ENCODE measurements at places on chromosomes 5 and 9.

DNA sequence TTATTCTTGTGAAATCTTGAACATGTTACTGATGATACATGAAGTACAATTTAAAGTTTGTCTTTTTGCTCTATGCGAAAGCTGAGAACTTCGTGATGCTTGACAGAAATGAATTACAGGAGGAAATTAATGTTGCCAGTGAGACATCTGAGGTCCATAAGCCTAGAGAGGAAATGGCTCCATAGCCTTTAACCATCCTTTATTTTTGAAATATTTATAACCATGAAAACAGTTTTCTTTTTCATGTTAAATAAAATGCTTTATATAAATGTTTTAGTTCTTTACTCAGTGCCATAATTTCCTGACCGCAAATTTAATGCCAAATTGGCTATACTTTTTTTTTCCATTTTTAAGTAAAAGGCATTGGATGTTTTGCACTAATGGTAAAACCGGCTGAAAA lies 29.1 kb downstream of the F2RL2 start:
- no peak for DNase-seq

DNA sequence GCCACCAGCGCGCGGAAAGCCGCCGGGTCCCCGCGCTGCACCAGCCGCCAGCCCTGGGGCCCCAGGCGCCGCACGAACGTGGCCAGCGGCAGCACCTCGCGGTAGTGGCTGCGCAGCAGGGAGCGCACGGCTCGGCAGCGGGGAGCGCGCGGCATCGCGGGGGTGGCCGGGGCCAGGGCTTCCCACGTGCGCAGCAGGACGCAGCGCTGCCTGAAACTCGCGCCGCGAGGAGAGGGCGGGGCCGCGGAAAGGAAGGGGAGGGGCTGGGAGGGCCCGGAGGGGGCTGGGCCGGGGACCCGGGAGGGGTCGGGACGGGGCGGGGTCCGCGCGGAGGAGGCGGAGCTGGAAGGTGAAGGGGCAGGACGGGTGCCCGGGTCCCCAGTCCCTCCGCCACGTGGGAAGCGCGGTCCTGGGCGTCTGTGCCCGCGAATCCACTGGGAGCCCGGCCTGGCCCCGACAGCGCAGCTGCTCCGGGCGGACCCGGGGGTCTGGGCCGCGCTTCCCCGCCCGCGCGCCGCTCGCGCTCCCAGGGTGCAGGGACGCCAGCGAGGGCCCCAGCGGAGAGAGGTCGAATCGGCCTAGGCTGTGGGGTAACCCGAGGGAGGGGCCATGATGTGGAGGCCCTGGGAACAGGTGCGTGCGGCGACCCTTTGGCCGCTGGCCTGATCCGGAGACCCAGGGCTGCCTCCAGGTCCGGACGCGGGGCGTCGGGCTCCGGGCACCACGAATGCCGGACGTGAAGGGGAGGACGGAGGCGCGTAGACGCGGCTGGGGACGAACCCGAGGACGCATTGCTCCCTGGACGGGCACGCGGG lies at the start of gene TERT:
Gene TERT (minus strand): TSS at position 234 of the 815 bp plus-strand sequence. CDS start 79 bp downstream, at position 155.
- no peak for DNase-seq

DNA sequence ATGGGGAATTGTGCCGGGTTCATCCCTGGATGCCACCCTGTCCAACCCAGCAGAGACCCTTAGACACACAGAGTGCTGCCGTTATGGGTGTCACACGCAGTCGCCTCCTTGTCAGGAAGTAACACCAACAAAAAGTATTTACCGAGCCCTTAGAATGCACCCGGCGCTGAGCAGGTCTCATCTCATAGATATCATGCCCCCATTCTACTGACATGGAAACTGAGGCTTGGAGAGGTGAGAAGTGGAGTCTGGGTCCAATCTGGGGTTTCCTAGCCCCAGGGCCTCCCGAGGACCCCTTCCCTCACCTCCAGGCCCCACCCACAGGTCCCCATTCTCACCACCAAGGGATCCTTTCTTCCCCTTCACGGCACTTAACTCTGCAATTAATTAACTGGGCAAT lies 36.8 kb upstream of the BARHL1 start:
- no peak for DNase-seq

DNA sequence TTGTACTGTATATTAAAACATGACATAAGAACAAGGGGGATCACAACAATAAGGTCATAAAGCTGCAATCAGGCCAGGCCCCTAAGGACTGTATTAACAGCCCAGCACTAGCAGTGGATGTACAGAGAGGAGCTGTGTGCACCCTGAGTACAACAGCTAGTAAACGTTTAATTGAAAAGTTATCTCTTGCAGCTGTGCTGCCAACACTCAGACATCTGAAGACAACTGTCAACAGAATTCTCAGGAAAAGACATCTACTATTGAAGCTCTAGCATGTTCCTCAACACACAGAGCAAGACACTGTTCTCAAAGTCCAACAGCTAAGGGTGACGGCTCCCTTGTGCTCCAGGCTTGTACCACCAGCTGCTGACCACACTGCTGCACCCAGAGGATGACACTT lies 199.6 kb downstream of the DCP2 start:
- no peak for DNase-seq

DNA sequence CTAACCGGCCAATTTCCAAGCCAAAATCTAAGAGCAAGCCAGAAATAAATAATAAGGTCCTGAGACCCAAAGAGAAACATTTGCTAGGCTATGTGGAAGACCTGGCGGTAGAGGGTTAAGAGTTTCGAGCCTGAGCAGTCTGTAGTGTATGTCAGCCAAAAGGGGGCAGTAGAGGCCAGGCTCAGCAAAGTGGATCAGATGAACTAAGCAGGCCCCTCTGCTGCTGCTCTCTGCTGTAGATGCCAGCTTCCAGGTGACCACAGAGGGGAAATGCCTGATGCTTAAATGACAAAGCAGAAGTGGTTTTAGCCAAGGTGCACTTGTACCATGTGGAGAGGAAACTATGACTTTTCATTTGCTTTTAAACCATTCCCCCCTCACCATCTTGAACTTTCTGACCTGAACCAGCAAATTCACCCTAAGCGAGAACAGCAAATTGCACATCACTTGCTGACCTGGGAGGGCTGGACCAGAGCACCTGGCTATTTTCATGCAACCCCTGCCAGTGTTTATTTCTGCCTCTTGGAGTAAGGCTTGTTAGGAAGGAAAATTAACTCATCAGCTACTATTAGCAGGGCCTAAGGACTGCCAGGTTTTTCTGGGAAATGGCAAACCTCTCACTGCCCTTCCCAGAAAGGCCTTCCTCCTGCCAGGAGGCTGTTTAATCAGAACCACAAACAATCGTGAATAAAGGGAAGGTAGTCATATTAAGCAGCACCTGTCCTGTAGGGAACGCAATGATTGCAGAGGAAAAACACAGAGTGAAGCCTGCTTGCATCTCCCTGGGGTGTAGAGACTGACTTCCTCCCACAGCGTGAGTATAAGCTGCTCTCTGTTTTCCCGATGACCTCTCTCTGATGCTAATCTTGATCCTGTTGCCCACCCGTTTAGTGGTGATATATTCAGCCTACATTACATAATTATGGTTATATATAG lies 818.2 kb downstream of the TLR4 start:
- peak; percentile 83 for DNase-seq

- DNase-seq, result no peak
Observed at GRCh38 chr5:80406980-80407734, 707 bp upstream of the ZFYVE16 start.

DNA sequence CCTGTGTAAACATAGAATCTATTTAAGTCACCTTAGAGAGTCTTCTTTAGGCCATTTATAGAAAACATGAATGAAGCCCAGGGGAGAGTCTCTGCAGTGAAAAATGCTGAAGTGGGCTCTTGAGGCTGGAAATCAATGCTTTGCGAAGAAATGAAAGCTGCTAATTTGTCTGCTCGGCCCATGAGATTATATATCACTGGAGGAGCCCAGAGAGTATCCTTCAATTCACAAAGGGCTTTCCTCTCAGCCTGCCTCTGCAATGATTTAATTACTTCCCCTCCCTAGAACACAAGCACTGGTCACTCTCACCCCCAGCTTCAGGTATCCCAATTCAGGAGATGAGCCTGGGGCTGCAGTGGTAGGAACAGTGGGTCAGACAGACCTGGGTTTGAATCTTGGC lies 8.2 kb upstream of the DRD1 start:
- DNase-seq, result peak; percentile 51

DNA sequence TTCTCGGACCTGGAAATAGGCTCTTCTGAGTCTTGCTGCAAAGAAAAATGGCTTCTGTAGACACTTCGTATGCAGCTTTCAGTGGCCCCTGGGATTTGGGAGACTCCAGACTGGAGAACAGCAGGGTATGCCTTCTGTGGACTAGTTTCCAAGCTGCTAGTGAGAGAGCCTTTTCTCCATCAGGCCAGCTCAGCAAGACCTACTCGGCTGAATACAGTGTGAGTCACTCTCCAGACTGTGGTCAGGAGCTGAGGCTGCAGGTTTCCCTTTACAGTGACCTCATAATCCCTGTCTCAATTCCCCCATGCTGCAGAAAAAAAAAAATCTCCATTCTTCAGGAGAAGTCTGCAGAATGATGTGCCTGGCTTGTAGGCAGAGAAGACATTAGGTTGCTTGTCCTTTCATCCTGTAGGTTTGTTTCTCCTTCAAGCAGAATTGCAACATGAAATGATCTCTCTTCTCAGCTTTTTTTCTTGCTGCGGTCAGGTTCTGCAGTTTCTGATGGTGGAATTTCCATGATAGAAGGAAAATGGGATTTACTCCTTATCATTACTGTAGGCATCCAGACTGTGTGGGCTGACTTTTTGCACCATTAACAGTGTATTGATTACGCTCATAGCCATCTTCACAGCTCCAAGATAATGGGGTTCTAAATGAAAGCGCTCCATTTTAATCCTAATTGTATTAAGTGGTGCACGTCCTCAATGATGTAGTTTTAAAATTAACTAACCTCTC lies 78.3 kb upstream of the TNFSF8 start:
- no peak for DNase-seq

DNA sequence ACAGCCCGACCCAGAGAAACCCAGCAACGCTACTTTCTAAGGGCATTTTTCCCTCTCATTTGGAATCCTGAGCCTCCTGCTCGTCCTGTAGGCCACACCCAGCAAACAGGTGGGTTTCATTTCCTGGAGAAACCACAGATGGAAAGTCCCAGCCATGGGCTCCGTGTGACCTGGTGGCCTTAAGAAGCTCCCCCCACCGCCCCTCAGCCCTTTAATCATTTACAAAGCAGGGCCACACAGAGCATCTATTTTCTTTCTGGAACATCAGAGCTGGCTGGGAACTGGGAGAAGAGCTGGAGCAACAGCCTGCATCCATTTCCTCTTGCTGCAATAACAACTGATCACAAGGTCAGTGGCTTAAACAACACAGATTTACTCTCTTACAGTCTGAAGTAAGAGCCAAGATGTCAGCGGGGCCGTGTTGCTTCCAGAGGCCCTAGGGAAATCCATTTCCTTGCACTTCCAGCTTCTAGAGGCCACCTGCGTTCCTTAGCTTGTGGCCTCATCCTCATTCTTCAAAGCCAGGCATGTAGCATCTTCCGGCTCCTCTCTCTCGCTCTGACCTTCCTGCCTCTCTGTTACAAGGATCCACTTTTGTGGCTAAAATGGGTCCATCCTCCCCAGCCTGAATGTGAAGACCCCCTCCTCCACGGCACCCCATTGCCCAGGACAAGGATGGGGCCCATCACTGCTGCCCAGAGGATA lies 40.5 kb downstream of the C9orf50 start:
- no peak for DNase-seq

- no peak for DNase-seq
Observed at GRCh38 chr5:75608870-75609269, 2.4 kb upstream of the ANKDD1B start.
